ENCODE measurements at places on chromosomes 13 and 19.

GRCh38 chr19:17052439-17052838 is 22.8 kb downstream of the HAUS8 start:
- peak; percentile 46 for DNase-seq

- peak; percentile 20 for DNase-seq
These were observed 71.6 kb upstream of the ZDHHC20 start for GRCh38 chr13:21530656-21531055.

GRCh38 chr19:10769533-10770491 is 51.9 kb downstream of the DNM2 start:
- peak; percentile 51 for DNase-seq

DNA sequence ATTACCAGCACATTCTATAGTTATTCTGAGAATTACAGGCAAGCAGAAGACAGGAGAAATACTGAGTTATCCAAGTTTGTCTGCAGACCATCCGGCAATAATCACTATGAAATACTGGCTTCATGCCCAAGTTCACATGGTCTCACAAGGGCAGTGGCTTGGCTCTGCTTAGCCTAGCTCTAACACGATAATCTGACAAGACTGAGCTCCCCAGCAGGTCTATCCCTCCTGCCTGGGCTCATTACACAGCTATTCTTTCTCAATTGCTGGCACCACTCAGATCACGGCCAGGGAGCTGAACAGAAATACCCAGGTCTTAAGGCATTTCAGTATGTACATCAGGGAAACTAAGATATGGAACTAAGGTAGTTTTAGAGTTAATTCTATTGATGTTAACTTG is 361.6 kb upstream of the PCDH20 start:
- peak; percentile 54 for DNase-seq

DNA sequence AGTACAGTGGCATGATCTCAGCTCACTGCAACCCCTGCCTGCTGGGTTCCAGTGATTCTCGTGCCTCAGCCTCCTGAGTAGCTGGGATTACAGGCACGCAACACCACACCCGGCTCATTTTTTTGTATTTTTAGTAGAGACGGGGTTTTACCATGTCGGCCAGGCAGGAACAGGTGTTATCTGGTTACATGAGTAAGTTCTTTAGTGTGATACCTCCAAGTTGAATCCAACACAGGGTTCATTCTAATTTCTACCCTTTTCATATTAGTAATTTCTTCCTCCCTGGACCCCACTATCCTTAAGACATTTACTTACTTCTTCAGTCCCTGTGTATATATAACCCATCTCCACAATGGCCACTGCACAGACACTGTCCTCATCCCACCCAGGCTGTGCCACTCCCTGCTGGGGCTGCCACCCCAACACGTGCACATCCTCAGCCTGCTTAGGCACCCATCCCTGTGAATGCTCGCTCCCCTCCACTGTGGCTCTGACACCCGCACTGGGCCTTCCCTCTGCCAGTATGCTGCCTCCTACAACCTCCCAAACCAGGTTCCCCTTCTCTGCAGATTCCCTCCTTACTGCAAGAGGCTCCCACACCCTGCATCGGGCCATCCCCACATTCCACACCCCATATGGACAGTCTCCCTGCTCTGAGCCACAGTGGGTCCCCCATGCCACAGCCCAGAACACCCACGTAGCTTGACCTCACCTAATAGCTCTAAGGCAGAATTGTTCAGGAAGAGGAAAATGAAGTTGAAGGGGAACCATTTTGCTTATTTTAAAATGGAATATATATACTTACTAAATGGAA is 147.1 kb downstream of the TBC1D4 start:
- DNase-seq: no peak

DNA sequence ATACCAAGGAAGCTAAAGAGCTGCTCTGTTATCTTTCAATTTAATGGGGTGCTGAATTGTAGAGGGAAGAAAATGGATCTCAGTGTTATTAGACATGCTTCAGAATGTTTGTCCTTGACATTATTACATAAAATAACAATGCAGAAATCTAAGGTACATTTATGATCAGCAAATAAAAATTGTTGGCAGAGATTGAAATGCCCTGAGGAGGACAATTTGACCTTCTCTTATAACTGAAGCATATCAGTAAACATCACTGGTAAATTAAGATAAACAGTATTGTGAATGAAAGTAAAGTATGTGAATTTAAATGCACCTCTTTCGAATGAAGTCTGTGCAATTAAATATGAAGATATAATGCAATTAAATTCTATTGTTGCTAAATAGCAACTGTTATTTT is 1362.1 kb upstream of the ATXN8OS start:
- no peak for DNase-seq

DNA sequence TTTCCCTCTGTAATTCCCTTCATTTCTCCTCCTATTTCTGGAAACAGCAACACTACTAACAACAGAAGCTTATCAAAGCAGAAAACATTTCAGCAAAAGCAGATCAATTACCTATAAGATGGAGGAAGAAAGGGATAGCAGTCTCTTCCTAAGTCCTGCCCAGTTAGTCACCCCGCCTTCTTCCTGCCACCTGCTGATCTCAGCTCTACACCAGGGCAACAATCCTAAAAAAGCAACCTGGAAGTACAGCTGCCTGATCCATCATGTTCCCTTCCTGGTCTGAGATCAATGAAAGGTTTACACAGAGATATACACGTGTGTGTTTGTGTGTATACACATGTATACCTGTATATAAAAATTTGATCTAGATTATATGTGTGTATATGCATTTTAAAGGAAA is 59.4 kb downstream of the TSC22D1 start:
- DNase-seq: no peak

Measured in BE2C (cell line).